Lung (tissue), 17 donors: ENCODE measurements at places on chromosomes 5 and 9. TPM values are rescaled to one million over a fixed set of nuclear protein-coding genes. Genes with fewer than 3 reads are reported as not detected.

- H3K4me1 ChIP-seq: peaks cover 2% of the 10 kb centered on the region
- H3K27ac ChIP-seq: no peak overlapping the region
- H3K4me3 ChIP-seq: no peak overlapping the region
- H3K27me3 ChIP-seq: no peaks in the 10 kb centered on the region
- no peak for DNase-seq
Observed at GRCh38 chr5:68378204-68378820, 162.8 kb downstream of the PIK3R1 start.

GRCh38 chr9:97484134-97484533, 17.3 kb upstream of the TMOD1 start:
- no peak overlapping the region for H3K4me3 ChIP-seq
- DNase-seq: no peak
- H3K27me3 ChIP-seq: no peaks in the 10 kb centered on the region
- H3K36me3 ChIP-seq: peaks cover 14% of the 10 kb centered on the region
- H3K4me1 ChIP-seq: no peaks in the 10 kb centered on the region

GRCh38 chr5:177491429-177491945, 5.9 kb downstream of the PDLIM7 start:
- H3K27me3 ChIP-seq: no peaks in the 10 kb centered on the region
- H3K36me3 ChIP-seq: peaks cover 5% of the 10 kb centered on the region
- H3K4me1 ChIP-seq: peaks cover 16% of the 10 kb centered on the region
- no peak overlapping the region for H3K27ac ChIP-seq
- peak; percentile 44 for DNase-seq

DNA sequence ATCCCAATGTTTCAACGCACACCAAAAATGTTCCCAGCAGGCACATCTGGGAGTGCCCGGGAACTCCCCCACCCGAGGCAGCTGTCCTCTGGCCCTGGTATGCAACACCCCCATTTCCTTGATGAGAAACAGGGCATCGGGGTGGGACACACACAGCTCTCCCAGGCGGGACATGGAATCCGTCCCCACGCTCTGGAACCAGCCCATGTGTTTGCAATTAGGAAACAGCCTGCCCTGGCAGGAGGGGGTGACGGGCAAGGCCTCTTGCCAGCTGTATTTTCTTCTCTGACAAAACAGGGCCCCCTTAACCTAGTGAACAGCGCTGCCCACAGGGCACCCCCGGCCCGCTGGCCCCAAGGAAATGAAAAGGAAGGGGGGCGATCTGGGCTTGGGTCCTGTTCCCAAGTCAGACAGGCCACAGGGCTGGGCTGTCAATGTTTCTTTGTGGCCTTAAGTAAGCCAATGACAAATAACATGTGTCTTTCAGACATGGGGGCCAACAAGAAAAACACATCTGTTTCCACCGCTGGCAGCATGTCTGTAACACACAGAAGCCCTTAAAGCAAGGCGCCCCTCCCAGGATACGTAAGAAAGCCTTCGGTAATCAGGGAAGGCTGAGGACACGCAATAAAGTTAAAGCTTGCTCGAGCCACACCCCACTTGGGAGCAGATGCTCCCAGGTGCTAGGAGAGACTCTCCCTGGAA, 125.3 kb downstream of the ROR2 start:
- no peak overlapping the region for H3K27ac ChIP-seq
- H3K4me3 ChIP-seq: no peak overlapping the region
- no peaks in the 10 kb centered on the region for H3K27me3 ChIP-seq

Gene MEIKIN
- polyA plus RNA-seq: 0.08 TPM

- H3K4me1 ChIP-seq: no peaks in the 10 kb centered on the region
- H3K27ac ChIP-seq: no peak overlapping the region
- peak; percentile 82 for DNase-seq
- H3K4me3 ChIP-seq: no peak overlapping the region
- H3K36me3 ChIP-seq: peaks cover 7% of the 10 kb centered on the region
- no peaks in the 10 kb centered on the region for H3K27me3 ChIP-seq
Observed at GRCh38 chr9:96317335-96317980, 15.5 kb upstream of the HSD17B3 start.

Gene SURF4
- 204 TPM for polyA plus RNA-seq

Gene OR1Q1
- not detected for polyA plus RNA-seq

- H3K4me3 ChIP-seq: peak overlapping the region; percentile 90
- H3K4me1 ChIP-seq: peaks cover 32% of the 10 kb centered on the region
- no peaks in the 10 kb centered on the region for H3K27me3 ChIP-seq
- DNase-seq: no peak
- peaks cover 9% of the 10 kb centered on the region for H3K36me3 ChIP-seq
Observed at GRCh38 chr9:86282979-86283535, 719 bp upstream of the ISCA1 start.

DNA sequence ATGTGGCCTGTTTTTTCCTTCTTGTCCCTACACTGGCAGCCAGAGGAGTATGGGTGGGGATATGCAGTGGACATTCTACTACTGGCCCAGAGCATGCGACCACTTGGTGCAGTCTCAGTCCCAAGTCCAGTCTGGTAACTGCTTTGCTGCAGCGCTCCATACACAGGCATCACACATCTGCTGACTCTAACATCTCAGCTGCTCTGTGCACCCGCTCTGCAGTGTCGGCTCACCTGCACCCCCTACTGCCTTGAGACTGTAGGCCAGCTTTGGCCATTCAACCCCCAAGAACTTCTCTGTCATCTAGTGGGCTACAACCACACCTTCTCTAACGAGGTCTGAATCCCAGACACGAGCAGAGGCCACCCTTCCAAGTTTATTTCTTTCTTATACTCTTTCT, 46.4 kb upstream of the SLCO6A1 start:
- no peak overlapping the region for H3K27ac ChIP-seq
- no peak for DNase-seq
- H3K36me3 ChIP-seq: no peaks in the 10 kb centered on the region
- H3K4me3 ChIP-seq: no peak overlapping the region
- no peaks in the 10 kb centered on the region for H3K27me3 ChIP-seq
- no peaks in the 10 kb centered on the region for H3K4me1 ChIP-seq

- H3K4me1 ChIP-seq: peaks cover 55% of the 10 kb centered on the region
- H3K36me3 ChIP-seq: no peaks in the 10 kb centered on the region
- H3K27ac ChIP-seq: peak overlapping the region; percentile 72
- no peaks in the 10 kb centered on the region for H3K27me3 ChIP-seq
- DNase-seq: no peak
- no peak overlapping the region for H3K4me3 ChIP-seq
Observed at GRCh38 chr5:179273073-179273435, 72.2 kb downstream of the ADAMTS2 start.

- no peak overlapping the region for H3K4me3 ChIP-seq
- DNase-seq: no peak
- no peak overlapping the region for H3K27ac ChIP-seq
- H3K4me1 ChIP-seq: no peaks in the 10 kb centered on the region
Observed at GRCh38 chr5:103245761-103246160, 12.8 kb upstream of the MACIR start.

Gene LOX
- polyA plus RNA-seq: 13.1 TPM

Gene PLPP7
- polyA plus RNA-seq: 0.79 TPM

Gene GALNT10
- polyA plus RNA-seq: 14.9 TPM

Gene SAXO1
- 0.02 TPM for polyA plus RNA-seq

DNA sequence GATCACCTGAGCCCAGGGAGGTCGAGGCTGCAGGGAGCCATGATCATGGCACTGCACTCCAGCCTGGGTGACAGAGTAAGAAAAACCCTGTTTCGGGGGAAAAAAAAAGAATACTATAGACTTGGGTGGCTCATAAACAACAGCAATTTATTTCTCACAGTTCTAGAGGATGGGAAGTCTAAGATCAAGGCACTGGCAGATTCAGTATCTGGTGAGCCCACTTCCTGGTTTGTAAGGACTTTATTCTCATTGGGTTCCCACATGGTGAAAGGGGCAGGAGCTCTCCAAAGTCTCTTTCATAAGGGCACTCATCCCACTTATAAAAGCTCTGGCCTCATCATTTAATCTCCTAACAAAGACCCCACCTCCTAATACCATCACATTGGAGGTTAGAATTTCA, 8.7 kb downstream of the HINT1 start:
- no peak overlapping the region for H3K27ac ChIP-seq
- H3K4me1 ChIP-seq: no peaks in the 10 kb centered on the region
- peaks cover 17% of the 10 kb centered on the region for H3K36me3 ChIP-seq
- DNase-seq: no peak
- H3K4me3 ChIP-seq: no peak overlapping the region

DNA sequence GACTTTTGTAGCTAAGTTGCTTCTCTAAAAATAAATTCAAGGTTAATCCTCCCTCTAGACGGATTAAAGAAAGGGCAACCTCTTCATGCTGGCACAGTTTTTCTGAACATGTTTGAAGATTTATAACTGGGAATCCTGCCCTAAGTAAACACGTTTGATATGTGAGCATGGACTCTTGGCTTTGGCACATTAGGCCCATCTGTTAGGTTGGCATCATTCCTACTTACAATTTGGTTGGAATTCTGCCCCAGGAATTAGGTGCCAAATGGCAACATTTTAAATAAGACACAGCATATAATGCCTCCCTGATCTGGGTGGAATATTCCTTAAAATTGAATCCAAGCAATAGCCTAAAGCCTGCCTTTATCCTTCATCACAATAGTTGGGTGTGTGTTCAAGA, 372.3 kb upstream of the CDH18 start:
- no peaks in the 10 kb centered on the region for H3K36me3 ChIP-seq
- no peak for DNase-seq
- no peaks in the 10 kb centered on the region for H3K4me1 ChIP-seq
- no peak overlapping the region for H3K27ac ChIP-seq
- no peak overlapping the region for H3K4me3 ChIP-seq
